Fibroblast of skin of back (primary cell): ENCODE measurements at places on chromosomes 13 and 19.

- DNase-seq: no peak
Observed at GRCh38 chr19:19381007-19381926, 24.2 kb upstream of the GATAD2A start.

- DNase-seq: no peak
Observed at GRCh38 chr13:113734099-113734825, 24.8 kb upstream of the TMEM255B start.

- no peak for DNase-seq
Observed at GRCh38 chr13:33355201-33355895, 69.8 kb upstream of the STARD13 start.

- no peak for DNase-seq
Observed at GRCh38 chr13:99316657-99317256, 9.6 kb upstream of the GPR183 start.

- DNase-seq: peak; percentile 13
Observed at GRCh38 chr13:112910016-112910415, 59.0 kb upstream of the MCF2L start.

DNA sequence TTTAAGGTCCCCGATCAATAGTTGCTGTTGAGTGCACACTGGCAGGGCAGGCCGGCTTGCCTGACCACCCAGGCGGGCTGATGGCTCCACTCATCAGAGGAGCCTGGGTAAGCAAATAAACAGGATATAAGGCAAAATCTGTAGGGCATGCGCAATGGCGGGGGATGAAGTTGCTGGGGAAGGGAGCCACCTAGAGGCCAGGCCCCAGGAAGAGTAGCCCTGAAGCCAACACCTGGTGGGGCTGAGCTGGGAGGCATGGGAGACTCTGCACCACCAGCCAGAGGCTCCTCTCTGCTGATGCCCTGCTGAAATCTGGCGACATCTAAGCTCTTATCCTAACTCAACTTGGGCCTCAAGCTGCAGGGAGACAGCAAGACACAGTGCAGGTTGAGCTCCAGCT is 324.3 kb downstream of the ZNF536 start:
- DNase-seq: no peak

DNA sequence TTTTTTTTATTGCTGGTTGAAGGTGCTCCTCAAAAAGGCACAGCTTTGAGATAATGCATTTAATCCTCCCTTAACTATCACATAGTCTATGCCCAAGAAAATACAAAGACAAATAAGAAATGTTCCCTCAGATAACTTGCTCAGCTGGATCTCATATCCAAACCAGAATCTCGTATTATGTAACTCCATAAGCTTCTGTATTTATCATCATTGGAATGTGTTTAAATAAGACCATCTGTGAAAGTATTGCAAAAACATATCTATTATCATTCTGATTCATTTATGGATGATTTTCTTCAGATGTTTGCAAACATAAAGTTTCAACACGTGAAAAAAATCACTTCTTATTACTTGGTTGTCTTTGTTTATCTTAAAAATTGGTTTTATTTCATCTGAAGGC is 190.9 kb downstream of the IRS2 start:
- peak; percentile 23 for DNase-seq

DNA sequence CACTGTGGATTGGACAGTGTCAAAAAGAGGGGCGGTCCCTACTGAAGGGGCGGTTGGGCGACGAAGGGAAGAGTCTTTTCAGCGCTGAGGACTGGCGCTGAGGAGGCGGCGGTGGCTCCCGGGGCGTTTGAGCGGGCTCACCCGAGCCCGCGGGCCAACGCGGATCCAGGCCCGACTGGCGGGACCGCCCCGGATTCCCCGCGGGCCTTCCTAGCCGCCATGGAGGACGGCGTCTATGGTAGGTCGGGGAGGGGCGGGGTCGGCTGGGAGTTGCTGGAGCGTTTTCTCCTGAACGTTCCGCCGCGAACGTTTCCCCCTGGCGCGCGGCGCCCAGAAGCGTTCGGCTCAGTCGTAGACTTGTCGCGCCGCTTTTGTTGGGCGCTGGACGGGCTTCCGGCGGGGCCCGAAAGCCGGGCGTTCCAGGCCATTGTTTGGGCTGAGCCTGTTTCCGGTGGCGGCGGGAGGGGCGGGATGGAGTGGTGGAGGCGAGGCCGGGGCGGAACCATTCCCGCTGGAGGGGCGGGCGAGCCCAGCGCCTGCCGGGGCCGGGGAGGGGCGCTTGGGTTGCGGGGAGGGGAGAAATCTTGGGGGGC is at the start of gene CYTH2:
Gene CYTH2 (plus strand): TSS at position 81 of the 593 bp plus-strand sequence. CDS start 139 bp downstream, at position 220.
- DNase-seq: peak; percentile 87

DNA sequence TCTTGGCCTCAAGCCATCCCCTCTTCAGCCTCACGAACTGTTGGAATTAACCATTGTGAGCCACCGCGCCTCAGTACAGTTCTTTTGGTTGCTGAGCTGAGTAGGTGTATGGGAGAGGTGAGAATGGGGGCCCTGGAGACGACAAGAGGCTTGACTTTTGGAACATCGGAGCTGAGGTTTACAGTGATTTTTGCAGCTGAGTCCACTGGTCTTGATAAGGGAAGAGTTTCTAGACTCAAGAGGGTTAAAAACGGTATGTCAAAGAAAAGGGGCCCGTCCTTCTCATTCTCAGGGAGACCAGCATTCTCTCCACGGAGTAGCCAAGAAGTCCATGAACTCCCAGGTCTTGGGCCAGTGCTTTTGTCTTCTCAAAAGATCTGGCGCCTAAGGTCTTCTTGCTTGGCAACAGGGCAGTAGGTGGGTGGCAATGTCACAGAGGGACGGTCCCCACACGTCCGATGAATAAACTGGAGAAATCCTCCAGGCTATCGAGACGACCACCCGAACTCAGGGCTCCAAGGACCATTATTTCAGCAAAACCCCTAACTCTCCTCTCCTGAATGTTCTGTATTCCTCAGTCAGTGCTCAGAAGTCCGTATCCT is 6.4 kb upstream of the QTRT1 start:
- DNase-seq: no peak

DNA sequence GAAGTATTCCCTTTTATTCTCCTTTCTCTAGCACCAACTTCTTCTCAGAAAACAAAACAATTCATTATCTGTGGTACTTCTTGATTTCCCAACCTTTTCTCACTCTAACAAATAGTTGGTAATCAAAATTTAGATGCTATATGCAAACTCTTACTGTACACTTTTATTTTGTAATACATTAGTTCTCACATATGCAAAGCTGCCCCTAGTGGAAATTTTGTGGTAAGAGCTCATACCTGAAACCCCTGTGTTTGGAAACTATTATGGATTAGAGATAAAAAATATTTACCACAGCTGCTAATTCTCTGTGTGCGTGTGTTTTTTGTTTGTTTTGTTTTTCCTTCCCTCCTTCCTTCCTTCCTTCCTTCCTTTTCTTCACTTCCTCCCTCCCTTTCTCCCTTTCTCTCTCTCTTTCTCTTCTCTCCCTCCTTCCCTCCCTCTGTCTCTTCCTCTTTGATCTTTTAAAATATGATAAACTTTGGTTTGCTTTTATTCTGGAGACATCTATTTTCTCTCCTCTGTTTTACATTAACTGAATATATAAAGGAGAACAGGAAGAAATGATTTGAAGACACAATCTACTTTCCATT is 537.4 kb downstream of the SLITRK6 start:
- DNase-seq: no peak

GRCh38 chr13:44440046-44440608 is 66.5 kb downstream of the SERP2 start:
- DNase-seq: no peak

GRCh38 chr13:105050686-105051085 is 1484.8 kb downstream of the EFNB2 start:
- DNase-seq: peak; percentile 83

DNA sequence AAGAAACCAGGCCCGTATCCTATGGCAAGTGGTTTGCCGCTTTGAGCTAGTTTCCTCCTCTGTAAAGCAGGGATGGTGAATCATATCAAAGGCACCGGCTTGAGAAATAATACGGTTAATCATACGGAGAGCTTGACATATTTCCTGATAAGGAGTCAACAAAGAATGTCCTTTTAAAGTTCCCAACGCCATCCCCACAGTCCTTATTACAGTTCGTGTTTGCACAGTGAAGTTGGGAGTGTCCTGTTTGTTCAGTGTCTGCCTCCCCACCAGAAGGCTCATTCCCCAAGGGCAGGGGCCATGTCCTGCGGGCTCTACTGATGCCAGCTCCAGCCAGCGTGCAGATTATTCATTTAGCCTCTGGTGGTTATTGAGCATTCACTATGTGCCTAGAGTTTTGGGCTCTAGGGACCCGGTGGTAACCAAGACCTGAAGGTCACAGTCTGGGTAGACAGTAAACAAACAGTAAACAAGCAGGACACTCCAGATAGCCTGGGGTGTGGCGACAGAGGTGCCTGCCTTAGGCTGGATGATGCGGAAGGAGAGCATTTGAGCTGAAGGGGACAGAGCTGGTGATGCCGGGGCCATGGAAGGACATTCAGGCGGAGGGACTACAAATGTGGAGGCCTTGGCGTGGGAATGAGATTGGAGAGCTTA is 6.3 kb downstream of the GRAMD1A start:
- peak; percentile 77 for DNase-seq

DNA sequence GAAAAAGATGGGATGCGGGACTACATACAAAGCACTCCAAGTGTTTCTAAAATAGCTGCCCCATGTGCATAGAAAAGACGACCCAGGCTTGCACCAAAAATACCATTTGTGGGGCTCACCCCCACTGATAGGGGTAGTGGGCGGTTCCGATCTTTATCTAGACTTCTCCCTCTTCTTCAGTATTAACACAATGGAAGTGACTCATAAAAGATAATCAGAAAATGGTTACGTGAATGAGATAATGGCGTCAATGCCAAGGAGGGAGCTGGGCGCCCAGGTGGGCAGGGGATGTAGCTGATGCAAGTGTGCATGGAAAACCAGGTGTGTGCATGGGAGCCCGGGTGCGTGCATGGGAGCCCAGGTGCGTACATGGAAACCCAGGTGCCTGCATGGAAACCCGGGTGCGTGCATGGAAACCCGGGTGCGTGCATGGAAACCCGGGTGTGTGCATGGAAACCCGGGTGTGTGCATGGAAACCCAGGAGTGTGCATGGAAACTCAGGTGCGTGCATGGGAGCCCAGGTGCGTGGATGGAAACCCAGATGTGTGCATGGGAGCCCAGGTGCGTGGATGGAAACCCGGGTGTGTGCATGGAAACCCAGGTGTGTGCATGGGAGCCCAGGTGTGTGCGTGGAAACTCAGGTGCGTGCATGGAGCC is 32.7 kb downstream of the LAMP1 start:
- DNase-seq: no peak

DNA sequence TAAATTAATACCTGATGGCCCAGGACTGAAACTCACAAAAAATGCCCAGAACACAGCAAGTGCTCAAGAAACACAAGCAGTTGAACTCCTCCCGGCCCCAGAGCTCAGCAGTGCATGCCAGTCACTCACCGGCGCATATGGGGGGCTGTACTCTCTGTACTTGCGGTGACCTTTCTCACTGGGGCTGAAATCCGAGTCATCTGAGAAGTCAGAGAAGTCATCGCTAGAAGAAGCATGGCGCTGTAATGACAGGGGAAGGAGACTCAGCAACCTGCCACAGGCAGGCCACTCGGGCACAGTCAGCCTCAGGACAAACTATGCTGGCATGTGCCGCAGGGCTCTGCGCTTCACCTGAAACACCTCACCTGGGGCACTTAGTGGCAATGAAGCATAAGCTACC is 19.7 kb downstream of the ZC3H4 start:
- no peak for DNase-seq

- no peak for DNase-seq
Observed at GRCh38 chr19:17296976-17297375, 6.2 kb downstream of the ABHD8 start.

DNA sequence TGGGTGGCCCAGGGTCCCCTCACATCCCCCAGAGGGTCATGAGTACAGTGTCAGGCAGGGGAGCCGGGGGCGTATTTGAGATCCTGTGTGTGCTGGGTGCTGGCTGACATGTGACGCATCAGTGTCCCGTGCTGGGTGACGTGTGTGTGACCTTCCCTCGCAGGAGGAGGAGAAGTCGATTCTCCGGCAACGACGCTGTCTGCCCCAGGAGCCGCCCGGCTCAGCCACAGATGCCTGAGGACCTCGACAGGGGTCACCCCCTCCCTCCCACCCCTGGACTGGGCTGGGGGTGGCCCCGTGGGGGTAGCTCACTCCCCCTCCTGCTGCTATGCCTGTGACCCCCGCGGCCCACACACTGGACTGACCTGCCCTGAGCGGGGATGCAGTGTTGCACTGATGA is 25.8 kb downstream of the PNPLA6 start:
- DNase-seq: no peak

DNA sequence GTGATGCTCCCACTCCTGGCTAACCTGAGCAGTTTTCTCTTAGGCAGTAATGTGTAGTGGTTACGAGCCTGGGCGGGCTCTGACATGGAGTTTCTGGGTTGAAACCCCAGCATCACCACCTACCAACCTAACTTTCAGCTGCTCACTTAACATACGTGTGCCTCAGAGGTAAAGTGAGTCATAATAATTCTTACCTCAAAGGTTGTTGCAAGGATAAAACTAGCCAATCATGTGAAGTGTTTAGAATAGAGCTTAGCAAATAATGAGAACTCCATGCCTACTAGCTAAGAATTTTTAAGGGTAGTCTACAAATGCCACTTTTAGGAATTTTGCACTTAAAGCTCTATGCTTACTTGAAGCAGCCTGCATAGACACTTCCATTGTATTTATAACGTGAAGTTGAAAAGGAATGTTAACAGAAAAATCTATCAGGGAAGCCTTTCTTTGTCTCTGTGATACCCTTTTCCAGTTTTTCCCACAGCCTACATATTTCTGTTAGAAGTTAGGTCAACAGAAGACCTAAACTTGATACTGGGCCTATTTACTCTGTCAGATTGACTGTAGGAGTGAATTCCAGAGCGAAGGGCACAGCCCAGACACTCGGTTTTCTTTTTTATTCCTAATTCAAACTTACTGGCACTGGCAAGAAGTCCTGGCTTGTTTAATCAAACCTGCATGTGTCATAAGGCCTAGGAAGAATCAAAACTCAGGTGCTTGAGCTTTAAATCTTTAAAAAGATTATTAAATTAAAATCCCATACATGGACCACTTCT is 90.7 kb downstream of the FREM2 start:
- no peak for DNase-seq

DNA sequence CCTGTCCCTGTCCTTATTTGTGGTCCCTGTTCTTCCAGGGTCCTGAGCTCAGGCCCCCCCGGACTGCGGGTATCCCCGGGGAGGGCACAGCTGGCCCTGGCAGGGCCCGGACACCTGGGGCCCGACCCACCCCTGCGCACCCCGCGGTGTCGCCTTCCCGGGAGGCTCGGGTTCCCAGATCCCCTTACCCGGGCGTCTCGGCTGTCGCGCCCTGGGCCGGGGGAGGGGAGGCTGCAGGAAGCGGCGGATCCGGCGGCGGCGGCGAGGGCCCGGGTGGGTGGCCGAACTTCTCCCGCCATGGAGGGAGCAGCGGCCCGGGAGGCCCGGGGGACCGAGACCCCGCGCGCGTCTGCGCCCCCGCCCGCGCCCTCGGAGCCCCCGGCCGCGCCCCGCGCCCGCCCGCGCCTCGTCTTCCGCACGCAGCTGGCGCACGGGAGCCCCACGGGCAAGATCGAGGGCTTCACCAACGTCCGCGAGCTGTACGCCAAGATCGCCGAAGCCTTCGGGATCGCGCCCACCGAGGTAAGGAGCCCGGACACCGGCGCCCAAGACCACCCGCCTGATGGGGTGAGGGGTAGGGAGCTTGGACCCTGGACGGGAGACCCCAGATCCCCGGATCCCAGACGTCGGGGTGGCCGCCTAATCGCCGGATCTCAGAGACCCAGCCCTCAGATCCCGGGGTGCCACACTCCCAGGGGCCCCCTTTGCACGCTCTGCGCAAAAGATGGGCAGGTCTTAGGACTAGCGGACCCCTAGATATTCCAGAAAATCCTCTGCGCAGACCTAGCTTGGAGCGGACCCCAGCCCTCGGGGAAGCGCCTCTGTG is at the start of gene GIPC3:
Gene GIPC3 (plus strand): TSS at position 178 of the 826 bp plus-strand sequence. CDS start 120 bp downstream, at position 298.
- DNase-seq: no peak

GRCh38 chr19:58549664-58550361 is 5.1 kb downstream of the CHMP2A start:
- DNase-seq: no peak
